ENCODE measurements at places on chromosomes 16 and 17.
A peak's percentile ranks its signal among the peaks of the same experiment; 100 is the strongest.

- no peak for DNase-seq
Observed at GRCh38 chr16:85943711-85944110, 44.7 kb downstream of the IRF8 start.

GRCh38 chr16:81676883-81677737, 102.0 kb upstream of the PLCG2 start:
- DNase-seq, result no peak

DNA sequence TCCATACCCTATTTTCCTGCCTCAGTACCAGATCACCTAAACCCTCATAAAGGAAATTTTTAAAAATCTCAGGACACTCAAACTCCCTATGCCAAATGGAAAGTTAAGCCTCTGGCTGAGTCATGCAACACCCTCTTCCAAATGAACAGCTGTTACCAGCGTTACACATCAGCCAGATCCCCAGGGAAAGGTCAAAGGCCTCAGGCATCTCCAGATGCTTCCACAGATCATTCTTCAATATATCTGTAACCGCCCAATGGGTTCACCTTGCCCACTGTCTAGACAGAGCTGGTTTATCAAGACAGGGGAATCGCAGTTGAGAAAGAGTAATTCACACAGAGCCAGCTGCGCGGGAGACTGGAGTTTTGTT, 29.1 kb upstream of the SHCBP1 start:
- no peak for DNase-seq

- DNase-seq, result no peak
Observed at GRCh38 chr17:66483906-66484305, 181.5 kb downstream of the PRKCA start.

DNA sequence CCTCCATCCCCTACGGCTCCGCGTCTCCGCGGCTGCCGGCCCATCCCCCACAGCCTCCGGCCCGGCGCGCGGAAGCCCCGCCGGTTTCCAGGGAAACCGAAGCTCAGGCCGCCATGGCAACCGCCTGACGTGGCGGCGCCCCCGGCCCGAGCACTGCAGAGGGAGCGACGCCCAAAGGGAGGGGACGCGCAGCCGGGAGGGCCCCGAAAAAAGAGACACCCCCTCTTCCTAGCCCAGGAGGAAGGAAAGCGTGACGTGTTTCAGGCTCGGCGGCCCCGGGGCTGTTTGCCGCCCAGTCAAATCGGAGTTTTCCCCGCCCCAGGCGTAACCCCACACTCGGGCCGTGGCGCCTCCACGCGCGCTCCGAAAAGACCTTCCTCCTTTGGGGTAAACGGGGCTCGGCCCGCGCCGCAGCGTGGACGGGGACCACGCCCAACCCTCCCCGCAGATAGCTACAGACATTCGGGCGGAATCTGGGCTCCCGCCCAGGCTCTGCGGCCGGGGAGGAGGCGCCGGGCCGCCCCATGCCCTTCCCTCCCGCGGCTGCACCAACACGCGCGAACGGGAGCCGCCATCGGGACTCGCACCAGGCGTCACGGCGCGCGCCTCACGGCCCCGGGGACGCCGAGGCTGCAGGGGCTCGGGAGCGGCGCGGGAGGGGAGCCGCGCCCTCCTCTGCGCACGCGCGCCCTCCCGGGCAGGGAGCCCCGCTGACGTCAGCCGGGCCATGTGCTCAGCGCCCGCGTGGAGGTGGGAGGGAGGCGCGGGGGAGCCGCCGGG, 7.5 kb downstream of the MNT start:
- peak; percentile 95 for DNase-seq

DNA sequence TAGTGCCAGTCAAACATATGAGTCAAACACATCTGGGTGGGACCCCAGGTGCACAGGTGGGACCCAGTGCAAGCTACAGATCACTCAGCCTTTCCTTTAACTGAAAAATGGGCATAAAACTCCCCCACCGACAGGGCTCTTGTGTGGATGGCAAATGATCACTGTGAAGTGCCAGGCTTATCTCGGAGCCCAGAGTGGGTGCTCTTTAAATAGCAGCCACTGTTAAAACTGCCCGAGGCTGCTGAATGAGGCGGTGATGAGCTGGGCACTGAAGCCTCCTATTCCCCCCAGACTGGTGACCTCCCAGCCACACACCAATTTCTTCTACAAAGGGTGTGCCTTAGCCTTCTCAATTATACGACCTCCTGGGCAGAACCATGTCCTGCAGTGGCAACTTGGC, 433.8 kb downstream of the SLC39A11 start:
- no peak for DNase-seq

DNA sequence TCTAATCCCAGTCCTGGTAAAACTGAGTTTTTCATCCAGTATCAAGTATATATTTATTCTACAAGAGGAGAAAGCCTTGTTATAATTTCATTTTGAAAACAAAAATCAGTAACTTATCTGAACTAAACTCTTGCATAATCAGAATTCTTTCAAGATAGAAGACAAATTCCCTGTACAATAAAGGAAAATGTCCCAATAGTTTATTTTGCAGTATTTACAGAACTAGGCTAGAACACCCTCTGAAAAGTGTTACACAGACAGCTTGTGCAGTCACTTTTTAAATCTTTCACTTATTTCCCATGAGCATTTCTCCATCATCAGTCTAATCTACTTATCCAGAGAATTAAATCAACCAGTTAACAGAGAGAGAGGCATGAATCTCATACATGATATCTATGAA, 48.5 kb downstream of the SPOP start:
- no peak for DNase-seq

DNA sequence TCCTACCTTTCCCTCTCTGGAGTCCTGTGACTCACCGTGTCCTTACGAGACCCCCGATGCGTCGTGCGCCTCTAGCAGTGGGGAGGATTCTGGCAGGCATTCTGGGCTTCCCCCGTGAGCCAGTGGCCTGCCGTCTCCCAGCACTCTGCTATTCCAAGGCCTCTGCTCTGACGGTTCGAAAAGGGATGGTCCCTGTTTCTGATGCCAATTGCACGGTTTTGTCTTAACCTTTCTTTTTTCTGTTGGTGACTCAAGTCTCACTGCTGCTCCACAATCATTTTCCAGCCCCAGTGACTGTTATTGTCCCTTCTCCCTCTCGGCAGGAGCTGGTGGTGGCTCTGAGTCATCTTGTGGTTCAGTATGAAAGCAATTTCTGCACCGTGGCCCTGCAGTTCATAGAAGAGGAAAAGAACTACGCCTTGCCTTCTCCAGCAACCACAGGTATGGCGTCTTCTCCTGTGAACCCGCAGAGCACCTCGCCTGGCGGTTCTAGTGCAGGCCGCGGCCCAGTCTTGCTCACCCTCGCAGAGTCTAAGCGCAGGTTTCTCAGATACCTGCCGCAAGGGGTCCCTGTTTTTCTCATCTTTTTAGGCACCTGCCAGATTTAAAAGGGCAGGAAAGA, 100.1 kb upstream of the CHMP6 start:
- DNase-seq, result no peak

GRCh38 chr16:84138824-84139627, 6.0 kb downstream of the HSDL1 start:
- no peak for DNase-seq

DNA sequence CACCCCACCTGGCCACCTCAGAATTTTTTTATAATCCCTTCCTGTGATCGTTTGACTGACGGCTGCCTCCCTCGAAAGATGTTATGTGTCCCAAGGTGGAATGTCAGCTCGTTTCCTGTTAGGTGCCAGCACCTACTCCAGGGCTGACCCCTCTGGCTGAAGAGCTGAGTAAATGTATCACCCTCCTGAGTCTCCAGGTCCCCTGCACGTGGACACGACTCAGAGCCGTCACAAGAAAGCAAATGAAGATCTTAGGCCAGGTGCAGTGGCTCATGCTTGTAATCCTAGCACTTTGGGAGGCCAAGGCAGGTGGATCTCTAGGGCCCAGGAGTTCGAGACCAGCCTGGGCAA, 273.2 kb downstream of the C16orf95 start:
- no peak for DNase-seq

- DNase-seq, result no peak
Observed at GRCh38 chr17:73476890-73477350, 165.1 kb upstream of the CDC42EP4 start.

DNA sequence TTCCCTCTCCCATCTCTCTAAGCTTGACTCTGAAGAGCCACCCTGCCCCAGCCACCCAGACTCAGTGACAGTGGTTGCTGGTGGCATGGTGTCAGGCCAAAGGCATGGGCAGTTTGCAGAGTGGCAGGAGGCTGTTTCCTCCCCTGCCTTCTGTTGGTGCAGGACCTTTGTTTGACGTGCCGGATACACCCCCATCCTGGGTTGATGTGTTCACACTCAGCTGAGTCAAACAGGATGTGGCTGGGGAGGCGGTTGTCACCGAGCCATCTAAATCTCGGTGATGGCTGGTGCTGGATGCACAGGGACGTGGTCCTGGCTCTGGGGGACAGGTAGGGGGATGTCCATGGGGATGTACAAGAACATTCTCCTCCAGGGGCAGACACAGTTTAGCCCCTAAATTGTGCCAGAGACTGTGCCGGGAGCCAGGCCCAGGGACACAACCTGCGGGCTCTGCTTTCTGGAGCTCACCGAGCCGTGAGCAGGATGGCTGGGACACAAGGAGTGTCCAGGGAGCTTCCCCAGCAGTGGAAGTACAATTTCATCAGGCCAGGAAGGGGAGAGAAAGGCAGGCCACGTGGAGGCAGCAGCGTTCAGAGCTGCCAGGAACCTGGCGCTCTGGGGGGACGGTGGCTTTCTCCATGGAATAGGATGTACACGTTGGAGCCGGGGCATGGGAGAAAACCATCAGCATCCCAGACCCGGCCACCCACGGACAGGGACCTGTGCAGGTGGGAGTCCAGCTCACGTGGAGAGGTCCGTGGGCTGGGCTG, 264.2 kb downstream of the SEC14L1 start:
- no peak for DNase-seq

- DNase-seq, result no peak
Observed at GRCh38 chr17:29883497-29883896, 46.5 kb downstream of the SSH2 start.

- DNase-seq, result no peak
Observed at GRCh38 chr17:31486351-31487062, 95.0 kb downstream of the RAB11FIP4 start.

GRCh38 chr16:57781741-57782606, 20.3 kb downstream of the KIFC3 start:
- DNase-seq, result no peak

- no peak for DNase-seq
Observed at GRCh38 chr17:78355701-78356100, 4.2 kb downstream of the SOCS3 start.

DNA sequence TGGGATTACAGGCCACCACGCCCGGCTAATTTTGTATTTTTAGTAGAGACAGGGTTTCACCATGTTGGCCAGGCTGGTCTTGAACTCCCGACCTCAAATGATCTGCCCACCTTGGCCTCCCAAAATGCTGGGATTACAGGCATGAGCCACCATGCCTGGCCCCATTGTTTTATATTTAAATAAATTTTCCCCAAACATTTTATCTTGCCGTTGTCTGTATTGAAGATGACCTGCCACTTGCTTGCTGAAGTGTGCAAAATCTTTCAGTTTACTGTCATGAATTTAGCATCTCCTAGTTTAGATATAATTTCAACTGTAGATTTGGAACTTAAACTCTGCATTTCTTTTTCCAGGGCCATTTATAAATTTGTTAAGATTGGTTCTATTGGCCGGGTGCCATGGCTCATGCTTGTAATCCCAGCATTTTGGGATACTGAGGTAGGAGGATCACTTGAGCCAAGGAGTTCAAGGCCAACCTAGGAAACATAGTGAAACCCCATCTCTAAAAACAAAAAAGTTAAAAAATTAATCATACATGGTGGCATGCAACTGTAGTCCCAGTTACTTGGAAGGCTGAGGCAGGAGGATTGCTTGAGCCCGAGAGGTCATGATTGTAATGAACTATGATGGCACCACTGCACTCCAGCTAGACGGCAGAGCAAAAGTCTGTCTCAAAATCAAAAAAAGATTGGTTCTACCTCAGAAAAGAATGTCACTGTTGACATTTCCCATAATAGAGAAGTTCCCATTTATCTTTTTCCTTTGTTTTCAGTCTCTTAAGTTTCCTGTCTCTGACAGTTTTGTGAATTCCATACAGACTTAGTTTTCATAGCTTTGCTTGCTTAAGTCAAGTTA, 84.4 kb downstream of the VMP1 start:
- no peak for DNase-seq

- no peak for DNase-seq
Observed at GRCh38 chr17:41586863-41587495, at the start of gene KRT14. Gene KRT14, minus strand, starts transcription at chr17:41586895. Its CDS starts 61 bp downstream, at chr17:41586834.

- DNase-seq, result no peak
Observed at GRCh38 chr16:27511657-27512448, 37.9 kb downstream of the GTF3C1 start.

GRCh38 chr16:50099957-50100648, 34.3 kb downstream of the HEATR3 start:
- no peak for DNase-seq

All from ovary (tissue), 10 donors.